ENCODE measurements at places on chromosomes 6 and 20. TPM values are rescaled to one million over a fixed set of nuclear protein-coding genes. Genes with fewer than 3 reads are reported as not detected.

The MYLK2 gene
- total RNA-seq = 0.42 TPM

The REM1 gene
- total RNA-seq = not detected

The ZNF391 gene
- total RNA-seq = 1.3 TPM

The BMP7 gene
- total RNA-seq = not detected

The PIM1 gene
- 464 TPM for total RNA-seq

The LINC00237 gene
- not detected for total RNA-seq

The MTO1 gene
- 66.6 TPM for total RNA-seq

The COL11A2 gene
- total RNA-seq = 0.77 TPM
